Activated naive CD8-positive, alpha-beta T cell treated with anti-CD3 and anti-CD28 coated beads for 36 hours (primary cell): ENCODE measurements at places on chromosomes 4 and X. TPM values are rescaled to one million over a fixed set of nuclear protein-coding genes. Genes with fewer than 3 reads are reported as not detected.

The LANCL3 gene
- total RNA-seq: 0.30 TPM

The ZXDB gene
- 6.3 TPM for total RNA-seq

The PLRG1 gene
- 150 TPM for total RNA-seq

The GPRASP1 gene
- total RNA-seq: 3.8 TPM

The TXK gene
- 13.3 TPM for total RNA-seq

The SYTL4 gene
- total RNA-seq: not detected

The FAM47E gene
- not detected for total RNA-seq

The INTS6L gene
- total RNA-seq: 17.2 TPM

The RHOXF2 gene
- total RNA-seq: not detected

The AMER1 gene
- 4.4 TPM for total RNA-seq

The ADGRL3 gene
- total RNA-seq: not detected

The CYLC1 gene
- total RNA-seq: not detected

The FAT1 gene
- not detected for total RNA-seq

The F8 gene
- 4.3 TPM for total RNA-seq

The PWWP3B gene
- total RNA-seq: not detected

The TLL1 gene
- total RNA-seq: not detected

The HEPH gene
- not detected for total RNA-seq

The GAGE12F gene
- total RNA-seq: not detected

The GJB1 gene
- total RNA-seq: not detected

The CYBB gene
- 0.50 TPM for total RNA-seq

The FHDC1 gene
- total RNA-seq: 0.06 TPM
